ENCODE measurements at places on chromosomes 2 and 18.

GRCh38 chr18:61764381-61764780 is 128.4 kb downstream of the RNF152 start:
- no peak for DNase-seq

- no peak for DNase-seq
Observed at GRCh38 chr2:20145497-20146193, 79.3 kb downstream of the SDC1 start.

DNA sequence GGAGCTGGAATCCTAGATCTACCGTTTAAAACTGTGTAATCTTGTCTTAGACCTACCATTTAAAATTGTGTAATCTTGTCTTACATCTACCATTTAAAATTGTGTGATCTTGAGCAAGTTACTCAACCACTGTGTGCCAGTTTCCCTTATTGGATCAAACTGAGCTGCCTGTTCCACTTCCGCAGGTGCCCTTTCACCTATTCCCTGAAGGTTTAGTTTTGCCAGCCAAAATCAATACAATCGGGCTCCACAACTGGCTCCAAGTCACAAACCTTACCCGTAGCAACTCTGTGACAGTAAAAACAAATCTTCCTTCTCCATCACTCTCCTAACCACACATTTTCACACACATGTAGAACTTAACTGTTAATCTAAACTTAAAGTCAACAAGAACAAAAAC is 20.1 kb downstream of the DOCK10 start:
- no peak for DNase-seq

DNA sequence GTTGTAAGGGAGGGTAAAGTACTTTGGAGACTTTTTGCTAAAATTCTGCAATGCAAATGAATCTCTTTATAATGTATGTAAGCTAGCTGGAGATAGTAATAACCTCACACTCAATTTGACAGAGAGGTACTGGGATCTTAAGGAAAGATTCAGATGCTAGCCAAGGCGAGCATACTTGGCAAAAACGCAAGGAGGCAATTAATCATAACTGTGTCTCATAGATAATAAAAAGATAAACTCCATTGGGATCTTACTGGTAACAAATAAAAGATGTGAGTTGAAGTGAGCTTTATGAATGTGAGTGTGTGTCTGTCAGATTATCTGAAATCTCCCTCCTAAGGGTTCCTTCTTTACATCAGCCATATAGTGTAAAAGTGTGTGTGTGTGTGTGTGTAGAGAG is 533.0 kb downstream of the TMX3 start:
- no peak for DNase-seq

GRCh38 chr2:50786345-50786744 is 245.6 kb downstream of the NRXN1 start:
- no peak for DNase-seq

DNA sequence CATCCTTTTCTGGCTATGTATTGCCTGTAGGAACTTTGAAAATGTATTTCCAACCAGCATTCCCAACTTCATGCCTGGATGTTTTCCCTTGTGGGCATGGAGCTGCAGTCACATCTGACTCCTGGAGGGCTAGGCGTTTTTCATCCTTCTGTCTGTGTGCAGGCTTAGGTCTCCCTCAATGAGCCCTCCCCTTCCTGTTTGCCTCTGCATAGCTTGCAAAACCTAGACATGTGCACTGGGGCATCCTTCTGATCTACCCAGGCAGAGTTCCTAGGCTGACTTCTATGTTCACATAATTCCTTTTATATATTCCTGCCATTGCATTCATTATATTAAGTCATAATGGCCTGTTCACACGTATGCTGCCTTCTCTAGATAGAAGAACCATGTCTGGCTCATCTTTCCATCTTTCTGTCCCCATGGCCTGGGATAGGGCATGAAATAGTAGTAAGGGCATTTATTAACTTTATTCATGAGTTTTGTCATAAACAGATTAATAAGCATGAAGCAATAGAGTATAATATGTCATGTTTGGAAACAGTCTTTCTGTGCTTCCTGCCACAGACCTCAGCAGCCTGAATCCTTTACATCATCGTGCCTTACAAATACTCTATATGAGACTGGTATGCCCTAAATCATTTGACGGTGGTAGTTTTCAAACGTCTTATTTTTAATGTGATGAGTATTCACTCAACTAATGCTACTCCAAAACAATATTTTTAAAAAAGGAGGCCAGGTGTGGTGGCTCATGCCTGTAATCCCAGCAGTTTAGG is 195.6 kb downstream of the TGIF1 start:
- DNase-seq, result no peak

DNA sequence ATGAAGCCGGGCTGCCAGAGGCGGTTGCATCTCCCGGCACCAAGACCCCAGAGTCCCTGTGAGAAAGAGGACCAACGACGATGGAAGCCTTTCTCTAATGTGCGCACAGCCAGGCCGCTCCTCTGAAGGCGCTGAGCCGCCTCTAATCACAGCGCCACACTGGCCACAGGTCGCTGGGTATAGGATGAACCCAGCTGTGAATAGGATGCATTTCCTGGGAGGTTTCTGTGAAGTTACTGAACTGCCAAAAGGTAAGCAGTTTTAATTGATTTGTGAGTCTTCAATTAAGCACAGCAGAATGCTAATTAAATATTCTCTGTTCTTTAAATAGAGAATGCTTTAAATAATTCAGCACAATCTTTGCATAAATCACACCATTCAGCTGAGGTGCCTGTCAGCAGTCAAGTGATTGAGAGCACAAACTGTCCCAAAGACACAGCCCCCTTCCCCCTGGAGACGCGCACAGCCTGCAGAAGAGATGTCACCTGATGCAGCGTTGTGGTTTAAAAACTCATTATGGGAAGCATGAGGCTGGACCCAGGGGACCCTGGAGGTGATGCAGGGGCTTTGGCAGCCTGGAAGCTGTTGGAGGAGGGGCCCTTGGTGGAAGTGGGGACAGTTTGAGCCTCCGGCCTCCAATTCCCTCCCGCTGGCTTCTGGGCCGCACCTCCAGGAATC is 98.1 kb downstream of the RTP5 start:
- DNase-seq, result no peak

Data from stimulated activated CD8-positive, alpha-beta memory T cell treated with anti-CD3 and anti-CD28 coated beads, Interleukin-7, amount 100 ng/mL, for 48 hours (primary cell).